ENCODE measurements at places on chromosomes 16 and 17.

GRCh38 chr17:44117351-44117750, 6.1 kb downstream of the HDAC5 start:
- no peak for DNase-seq

DNA sequence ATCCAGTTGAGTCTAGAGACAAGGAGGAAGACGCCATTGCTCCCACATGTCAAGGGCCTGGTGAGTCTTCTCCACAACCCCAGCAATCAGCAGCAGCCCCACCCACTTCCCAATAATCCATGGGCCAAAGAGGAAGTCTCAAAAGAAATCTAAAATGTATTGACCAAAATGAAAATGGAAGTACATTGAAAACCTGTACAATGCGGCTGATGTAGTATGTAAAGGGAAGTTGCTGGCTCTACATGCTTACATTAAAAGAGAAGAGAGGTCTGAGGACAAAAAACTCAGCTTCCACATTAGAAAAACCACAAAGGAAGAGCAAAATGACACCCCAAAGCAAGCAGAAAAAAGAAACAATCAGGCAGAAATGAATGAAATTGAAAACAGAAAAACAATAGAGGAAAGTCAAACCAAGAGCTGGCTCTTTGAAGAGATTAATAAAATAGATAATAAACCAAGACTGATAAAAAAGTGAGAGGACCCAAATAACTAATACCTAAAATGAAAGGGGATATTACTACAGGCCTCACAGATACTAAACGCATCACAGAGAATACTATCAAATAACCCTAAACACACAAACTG, 100.6 kb upstream of the METRNL start:
- no peak for DNase-seq

DNA sequence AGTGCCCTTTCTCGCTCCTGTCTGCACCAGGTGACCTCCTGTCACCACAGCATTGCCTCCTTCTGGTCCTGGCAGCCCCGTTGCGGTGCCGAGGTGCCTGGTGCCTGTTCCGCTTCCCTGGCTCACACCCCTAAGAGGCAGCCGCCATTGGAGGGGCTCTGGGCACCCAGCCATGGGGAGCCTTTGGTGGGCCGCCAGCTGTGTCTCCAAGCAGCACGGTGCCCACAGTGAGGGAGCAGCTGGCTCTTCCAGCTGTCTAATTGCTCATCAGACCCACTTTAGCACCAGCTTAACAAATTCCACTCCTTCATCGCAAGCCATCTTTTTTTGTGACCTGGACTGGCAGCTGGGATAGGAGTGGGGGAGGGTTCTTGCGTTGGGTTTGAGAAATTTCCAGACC, 276.1 kb downstream of the SNX29 start:
- no peak for DNase-seq

DNA sequence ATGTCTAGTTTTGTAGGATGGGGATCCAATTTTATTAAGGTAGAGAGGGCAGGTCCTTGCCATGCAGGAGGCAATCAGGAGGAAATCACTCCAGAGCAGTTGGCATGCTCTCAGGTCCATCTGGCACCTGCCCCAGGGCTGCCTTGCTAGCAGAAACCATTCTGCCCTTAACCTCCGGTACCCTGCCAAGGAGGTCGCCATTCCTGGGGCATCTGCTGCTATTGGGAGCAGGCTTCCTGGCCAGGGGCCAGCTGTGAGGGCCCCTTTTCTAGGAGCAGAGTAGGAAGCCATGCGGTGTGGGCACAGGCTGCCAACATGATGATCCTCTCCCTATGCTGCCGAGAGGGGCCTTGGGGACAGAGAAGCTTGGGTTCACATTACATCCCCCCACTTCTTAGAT, 47.6 kb upstream of the MGAT5B start:
- DNase-seq, result no peak

GRCh38 chr16:30139583-30140481, 16.8 kb upstream of the MAPK3 start:
- no peak for DNase-seq

Data from C1 segment of cervical spinal cord (tissue), 14 donors.